T-helper 2 cell treated with Interferon-gamma antibody and Interleukin-4, amounts not matched to agents 5 μg/mL and 100 μg/mL, for 36 hours (primary cell): ENCODE measurements at places on chromosomes 16 and 17.
A peak's percentile ranks its signal among the peaks of the same experiment; 100 is the strongest.

DNA sequence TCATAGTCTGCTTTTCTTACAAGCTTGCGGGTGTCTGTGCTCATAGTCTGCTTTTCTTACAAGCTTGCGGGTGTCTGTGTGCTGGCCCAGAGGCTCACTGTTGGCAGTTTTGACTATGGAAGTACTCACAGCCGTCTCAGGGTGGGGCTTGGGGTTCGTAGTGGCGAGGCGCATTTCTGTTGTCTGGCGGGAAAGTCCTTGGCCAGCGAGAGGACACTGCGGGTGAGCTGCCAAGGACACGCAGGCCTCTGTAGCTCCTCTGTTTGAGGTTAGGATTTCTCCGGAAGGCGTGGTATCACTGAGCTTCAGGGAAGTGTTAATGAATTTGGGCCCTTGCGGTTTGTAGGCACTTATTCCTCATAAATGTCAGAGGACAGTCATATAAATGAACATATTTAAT, 13.5 kb downstream of the TBCD start:
- no peak for DNase-seq

- peak; percentile 36 for DNase-seq
Observed at GRCh38 chr17:82519971-82520903, 705 bp downstream of the FOXK2 start.

DNA sequence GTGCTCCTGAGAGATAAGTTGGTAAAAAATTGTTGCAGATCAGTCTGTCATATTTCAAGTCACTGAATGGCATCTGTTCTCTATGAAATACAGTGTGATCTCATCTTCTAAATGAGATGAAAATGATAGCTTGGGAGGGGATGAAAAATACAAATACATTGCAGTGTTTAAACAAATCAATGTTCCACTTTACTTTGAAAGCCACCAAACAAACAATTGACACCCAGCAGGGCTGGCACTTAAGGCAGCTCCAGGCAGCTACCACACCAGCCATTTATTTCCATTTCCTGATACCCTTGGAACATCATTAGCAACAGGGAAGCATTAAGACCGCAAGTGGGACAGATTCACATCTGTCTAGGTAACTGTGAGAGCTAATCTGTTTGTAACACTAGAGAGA, 827.6 kb upstream of the KIF2B start:
- DNase-seq = no peak

GRCh38 chr16:17312094-17312710, 158.6 kb downstream of the XYLT1 start:
- no peak for DNase-seq

GRCh38 chr16:72400257-72401083, 228.5 kb upstream of the PMFBP1 start:
- no peak for DNase-seq

GRCh38 chr16:61792194-61792909, 243.9 kb downstream of the CDH8 start:
- no peak for DNase-seq

- no peak for DNase-seq
Observed at GRCh38 chr16:76835779-76836300, 355.1 kb upstream of the MON1B start.

- no peak for DNase-seq
Observed at GRCh38 chr16:880471-881171, 80.1 kb upstream of the GNG13 start.

GRCh38 chr16:31301708-31302400, 42.1 kb downstream of the ITGAM start:
- DNase-seq = peak; percentile 6

GRCh38 chr17:9878786-9879525, 26.1 kb downstream of the RCVRN start:
- no peak for DNase-seq

DNA sequence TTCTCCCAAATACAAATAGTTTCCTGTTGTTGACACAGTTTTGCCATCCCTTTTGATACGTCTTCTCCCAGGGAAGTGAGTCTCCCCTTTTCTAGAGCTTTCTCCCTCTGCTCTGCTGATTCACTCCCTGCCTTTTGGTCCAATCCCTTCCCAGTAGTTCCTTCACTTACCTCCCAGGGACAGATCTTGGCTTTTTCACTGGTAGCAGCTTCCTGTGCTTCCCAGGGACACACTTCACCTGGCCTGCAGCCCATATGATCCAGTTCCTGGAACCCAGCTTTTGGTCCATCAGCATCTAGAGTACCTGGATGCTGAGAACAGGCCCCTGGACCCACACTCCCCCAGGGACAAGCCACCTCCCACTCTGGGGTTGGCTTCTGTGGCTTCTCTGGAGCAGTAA, 15.8 kb downstream of the GPR179 start:
- DNase-seq = no peak

DNA sequence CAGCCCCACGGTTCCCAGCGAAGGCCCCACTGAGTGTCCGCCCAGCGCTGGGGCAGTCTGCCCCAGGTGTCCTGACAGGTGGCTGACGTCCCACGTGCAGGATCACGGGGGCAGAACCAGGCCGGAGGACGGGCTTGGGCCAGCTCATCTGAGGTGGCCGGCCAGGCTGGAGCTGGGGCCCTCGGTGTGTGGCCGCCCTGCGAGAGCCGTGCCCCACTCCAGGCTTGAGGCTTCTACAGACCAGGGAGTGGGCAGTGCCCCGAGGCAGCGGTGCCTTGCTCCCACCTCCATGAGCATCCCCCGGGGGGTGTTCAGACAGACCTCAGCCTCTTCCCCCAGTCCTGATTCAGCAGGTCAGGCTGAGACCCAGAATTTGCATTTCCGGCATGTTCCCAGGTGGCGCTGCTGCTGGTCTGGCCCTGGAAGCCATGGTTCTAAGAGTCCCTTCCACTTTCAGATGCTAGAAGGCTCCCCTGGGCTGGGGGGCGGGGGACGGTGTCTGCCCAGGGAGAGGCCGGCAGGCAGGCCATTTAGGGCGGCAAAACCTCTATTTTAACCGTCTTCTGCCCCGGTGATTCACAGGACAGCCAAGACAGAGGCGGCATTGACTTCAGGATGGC, 35.4 kb upstream of the PABPN1L start:
- no peak for DNase-seq

GRCh38 chr17:83091257-83092141, 12.1 kb downstream of the METRNL start:
- DNase-seq = no peak

DNA sequence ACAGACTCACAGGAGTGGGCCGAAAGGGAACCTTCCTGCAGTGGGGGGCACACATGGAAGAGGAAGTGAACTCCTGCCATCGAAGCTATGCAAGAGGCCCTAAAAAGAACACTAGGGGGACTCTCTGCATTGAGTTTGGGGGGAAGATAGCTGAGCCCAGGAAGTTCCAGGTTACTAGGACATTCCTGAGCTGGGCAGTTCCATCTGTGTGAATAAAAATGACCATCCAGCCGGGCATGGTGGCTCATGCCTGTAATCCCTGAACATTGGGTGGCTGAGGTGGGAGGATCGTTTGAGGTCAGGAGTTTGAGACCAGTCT, 211.8 kb downstream of the ZNF423 start:
- no peak for DNase-seq

- DNase-seq = peak; percentile 13
Observed at GRCh38 chr17:63841350-63842172, 924 bp downstream of the SMARCD2 start.

GRCh38 chr17:8122422-8122923, 1.4 kb downstream of the HES7 start:
- DNase-seq = peak; percentile 20

DNA sequence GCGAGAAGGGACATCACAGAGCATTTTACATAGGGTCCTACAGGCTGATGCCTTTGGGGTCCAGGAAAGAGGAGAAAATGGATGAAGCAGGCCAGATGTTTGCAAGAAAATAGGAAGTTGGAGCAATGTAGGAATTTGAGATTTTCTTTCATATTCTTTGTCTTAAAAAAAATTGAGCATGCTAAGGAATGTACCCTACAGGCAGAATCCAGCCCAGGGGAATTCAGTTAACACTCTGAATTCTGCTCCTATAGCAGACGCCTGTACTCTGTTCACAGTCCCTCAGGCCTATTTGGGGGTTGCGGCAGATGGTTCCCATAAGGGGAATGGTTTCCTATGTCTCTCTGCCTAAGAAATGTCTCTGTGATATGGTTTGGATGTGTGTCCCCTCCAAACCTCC, 393.7 kb upstream of the C16orf82 start:
- DNase-seq = no peak

DNA sequence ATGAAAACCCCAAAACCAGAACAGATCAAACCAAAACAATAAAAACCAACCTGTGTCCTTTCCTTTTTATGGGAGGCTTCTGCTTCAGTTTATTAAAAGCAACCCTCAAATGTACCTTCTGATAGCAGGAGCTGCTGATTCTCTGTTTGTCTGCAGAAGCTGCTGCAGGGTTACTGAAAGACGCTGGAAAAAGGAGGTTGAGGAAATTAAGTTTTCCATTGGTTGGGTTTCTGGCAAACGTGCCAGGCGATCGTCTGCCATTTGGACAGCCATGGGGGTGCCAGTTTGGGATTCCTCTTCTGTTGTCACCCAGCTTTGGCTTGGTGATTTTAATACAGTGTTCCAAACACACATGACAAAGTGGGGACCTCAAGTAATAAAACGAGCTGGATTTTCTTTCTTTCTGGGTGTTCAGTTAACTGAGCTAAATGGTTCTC, 185.4 kb upstream of the ZFHX3 start:
- DNase-seq = no peak

- no peak for DNase-seq
Observed at GRCh38 chr16:70438585-70438968, 323 bp downstream of the ST3GAL2 start.
